Vagina (tissue), 2 donors: ENCODE measurements at places on chromosomes 3 and 15. TPM values are rescaled to one million over a fixed set of nuclear protein-coding genes. Genes with fewer than 3 reads are reported as not detected.

GRCh38 chr3:36259580-36259979 is 120.7 kb upstream of the STAC start:
- DNase-seq = no peak
- H3K4me1 ChIP-seq = no peaks in the 10 kb centered on the region
- no peak overlapping the region for H3K27ac ChIP-seq

RBPMS2 gene
- 3.7 TPM for total RNA-seq

DNA sequence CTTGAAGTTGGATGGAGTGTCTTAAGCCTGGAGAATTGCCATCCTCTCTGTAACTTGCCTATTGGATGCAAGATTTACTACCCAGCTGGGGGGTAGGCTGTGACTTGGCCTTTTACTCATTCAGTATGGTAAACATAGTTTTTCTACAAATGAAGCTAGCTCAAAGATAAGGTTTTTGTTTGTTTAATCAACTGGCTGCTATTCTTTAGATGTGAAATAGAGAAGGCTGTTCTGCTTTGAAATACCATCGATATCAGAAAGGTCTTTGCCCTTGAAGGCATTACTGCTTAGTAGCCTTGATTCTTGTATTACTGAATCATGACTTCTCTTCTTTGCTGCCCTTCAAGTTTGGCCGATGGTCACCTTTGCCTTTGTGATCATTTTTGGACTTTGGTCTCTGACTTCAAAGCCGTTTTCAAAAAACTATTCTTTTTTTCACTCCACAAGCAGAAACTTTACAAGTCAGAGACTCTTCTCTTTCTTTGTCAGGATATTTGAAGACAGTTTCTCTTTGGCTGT is 83.1 kb downstream of the GAP43 start:
- H3K27ac ChIP-seq = no peak overlapping the region
- no peak overlapping the region for H3K4me3 ChIP-seq

ADGRG7 gene
- total RNA-seq = not detected

DNA sequence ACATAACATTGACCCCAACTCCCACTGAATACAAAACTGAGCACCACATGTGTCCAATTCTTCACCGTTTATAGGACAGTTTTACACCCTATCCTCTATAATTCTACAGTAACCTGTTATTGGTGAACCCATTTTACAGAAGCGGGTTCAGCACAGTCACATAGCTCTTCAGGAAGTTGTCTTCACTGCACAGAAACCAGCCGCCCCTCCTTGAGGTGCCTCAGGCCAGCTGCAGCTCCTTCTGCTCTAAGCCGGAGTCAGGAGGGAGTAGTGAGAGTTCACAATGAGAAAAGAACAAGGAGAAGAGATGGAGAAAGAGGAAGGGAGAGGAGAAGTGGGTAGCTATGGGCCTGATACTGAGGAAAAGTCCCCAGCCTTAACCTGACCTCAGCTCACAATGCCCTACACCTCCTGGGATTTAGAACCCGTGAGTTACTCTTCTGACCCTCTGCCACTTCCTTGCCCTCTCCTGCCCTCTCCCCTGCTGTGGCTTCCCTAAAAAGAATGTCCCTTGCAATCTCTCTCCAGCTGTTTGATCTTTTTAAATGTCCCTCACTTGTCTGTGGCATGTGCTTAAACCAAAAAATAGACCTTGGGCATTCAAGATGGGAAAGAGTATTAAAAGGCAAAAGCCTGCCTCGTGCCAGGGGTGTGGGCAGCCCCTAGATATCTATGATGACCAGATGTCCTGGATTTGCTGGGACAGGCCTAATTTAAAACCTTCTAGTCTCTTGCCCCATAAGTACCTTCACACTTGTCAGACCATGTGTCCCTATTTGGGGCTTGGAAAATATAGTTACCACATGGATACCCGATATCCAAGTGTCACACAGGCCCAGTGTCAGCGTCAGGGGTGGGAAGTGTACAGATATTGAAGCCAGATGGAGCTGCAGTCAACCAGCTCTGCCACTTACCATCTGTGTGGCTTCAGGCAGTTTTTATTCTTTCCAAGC is 71.3 kb upstream of the HES1 start:
- DNase-seq = no peak
- no peaks in the 10 kb centered on the region for H3K27me3 ChIP-seq
- H3K4me3 ChIP-seq = no peak overlapping the region
- no peaks in the 10 kb centered on the region for H3K36me3 ChIP-seq
- no peak overlapping the region for H3K27ac ChIP-seq
- no peaks in the 10 kb centered on the region for H3K4me1 ChIP-seq

RYR3 gene
- 16.5 TPM for total RNA-seq

SLC12A1 gene
- not detected for total RNA-seq

GRCh38 chr3:23103764-23104163 is 99.4 kb upstream of the UBE2E2 start:
- no peaks in the 10 kb centered on the region for H3K27me3 ChIP-seq
- H3K36me3 ChIP-seq = no peaks in the 10 kb centered on the region
- no peak overlapping the region for H3K27ac ChIP-seq
- no peak overlapping the region for H3K4me3 ChIP-seq
- H3K4me1 ChIP-seq = no peaks in the 10 kb centered on the region

DNA sequence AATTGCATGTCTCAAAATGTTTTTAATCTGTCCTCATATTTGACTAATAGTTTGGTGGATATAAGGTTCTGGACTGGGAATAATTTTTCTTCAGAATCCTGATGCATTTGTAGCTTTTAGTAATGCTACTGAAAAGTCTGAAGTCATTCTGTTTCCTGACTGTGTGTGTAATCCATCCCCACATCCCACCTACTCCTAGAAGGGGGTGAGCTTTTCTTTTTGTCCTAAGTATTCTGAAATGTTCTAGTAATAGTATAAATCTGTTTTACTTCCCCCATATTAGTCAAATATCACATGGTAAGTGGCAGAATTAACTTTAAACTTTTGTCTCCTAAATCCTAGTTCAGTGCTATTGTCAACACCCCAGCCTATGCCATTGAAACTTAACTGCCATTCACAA is 162.8 kb downstream of the GREM1 start:
- no peak for DNase-seq
- no peaks in the 10 kb centered on the region for H3K27me3 ChIP-seq
- H3K4me3 ChIP-seq = no peak overlapping the region
- H3K36me3 ChIP-seq = no peaks in the 10 kb centered on the region
- H3K4me1 ChIP-seq = peaks cover 13% of the 10 kb centered on the region

GRCh38 chr3:71210257-71211007 is 373.1 kb downstream of the FOXP1 start:
- H3K4me1 ChIP-seq = peaks cover 29% of the 10 kb centered on the region
- no peaks in the 10 kb centered on the region for H3K36me3 ChIP-seq
- peak overlapping the region; percentile 7 for H3K27ac ChIP-seq
- H3K4me3 ChIP-seq = no peak overlapping the region

GRCh38 chr3:37949866-37950265 is 40.7 kb upstream of the VILL start:
- peaks cover 25% of the 10 kb centered on the region for H3K4me1 ChIP-seq
- no peaks in the 10 kb centered on the region for H3K27me3 ChIP-seq
- no peak overlapping the region for H3K4me3 ChIP-seq
- H3K36me3 ChIP-seq = no peaks in the 10 kb centered on the region
- no peak overlapping the region for H3K27ac ChIP-seq

DNA sequence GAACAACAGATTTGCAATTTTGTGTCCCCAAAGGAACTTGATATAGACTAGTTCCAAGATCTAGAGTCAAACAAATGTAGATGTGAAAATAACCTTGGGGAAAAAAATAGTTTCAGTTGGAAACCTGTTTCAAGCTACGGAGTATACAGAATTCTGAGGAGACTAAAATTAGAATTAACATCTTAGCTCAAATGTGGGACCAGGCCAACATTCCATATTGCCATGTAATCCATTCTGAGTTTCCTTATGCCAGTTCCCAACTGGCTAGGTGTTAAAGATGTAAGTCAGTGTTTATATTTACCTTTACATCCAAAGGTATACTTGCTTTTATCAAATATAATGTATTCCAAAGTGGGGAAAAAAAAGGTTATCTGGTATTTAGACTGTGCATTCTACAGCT is 76.3 kb downstream of the UBE3A start:
- no peak overlapping the region for H3K27ac ChIP-seq
- DNase-seq = no peak
- H3K27me3 ChIP-seq = no peaks in the 10 kb centered on the region
- H3K4me3 ChIP-seq = no peak overlapping the region

DNA sequence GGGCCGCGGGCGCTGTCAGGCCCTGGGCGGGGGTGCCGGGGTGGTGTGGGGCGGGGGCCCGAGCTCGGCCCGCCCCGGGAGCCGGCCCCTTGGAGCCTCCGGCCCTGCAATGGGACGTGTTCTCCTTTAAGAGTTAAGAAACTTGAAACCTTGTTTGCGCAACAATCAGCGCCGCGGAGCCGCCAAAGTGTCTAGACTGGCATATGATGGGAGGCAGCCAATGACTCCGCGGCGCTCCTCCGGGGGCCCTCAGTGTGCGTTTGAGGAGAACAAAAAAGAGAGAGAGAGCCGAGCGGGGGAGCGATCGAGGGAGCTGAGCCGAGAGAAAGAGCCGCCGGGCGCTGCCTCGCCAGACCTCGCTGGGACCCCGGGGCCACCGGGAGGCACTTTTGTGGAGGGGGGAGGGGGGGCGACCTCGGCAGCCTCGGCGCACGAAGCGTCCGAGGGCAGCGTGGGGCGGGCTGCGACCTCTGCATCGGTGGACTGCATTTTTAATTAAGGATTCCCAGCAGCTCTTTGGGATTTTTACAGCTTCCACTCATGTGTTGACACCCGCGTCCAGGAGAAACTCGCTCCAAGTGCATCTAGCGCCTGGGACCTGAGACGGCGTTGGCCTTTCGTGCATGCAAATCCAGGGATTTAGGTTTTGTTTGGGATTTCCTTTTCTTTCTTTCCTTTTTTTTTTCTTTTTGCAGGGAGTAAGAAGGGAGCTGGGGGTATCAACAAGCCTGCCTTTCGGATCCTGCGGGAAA is at the start of gene SMAD6:
SMAD6 (plus strand) TSS at position 202 of the 752 bp plus-strand sequence. CDS start 1,023 bp downstream, outside the sequence.
- H3K27me3 ChIP-seq = no peaks in the 10 kb centered on the region
- H3K4me3 ChIP-seq = peak within 1 kb of the TSS; percentile 84
- peak within 1 kb of the TSS; percentile 82 for H3K27ac ChIP-seq
- peaks cover 46% of the 10 kb centered on the region for H3K4me1 ChIP-seq
- no peaks in the 10 kb centered on the region for H3K36me3 ChIP-seq

DNA sequence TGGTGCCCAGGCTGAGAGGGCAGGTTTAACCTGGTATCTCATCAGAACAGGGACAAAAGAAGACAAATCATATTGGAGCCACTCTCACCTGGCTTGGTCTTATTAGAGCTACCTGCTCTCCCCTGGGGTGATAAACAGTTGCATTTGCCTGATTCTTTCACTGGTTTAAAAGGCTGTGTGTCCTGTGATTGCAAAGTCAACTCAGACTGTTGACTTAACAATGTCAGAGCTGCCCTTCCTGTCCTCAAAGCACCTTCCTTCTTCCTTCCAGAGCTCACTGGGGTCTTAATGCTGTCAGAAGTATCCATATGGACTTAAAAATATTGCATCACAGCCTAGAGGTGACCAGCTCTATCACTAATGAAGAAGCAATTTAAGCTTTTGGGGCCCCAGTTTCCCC is 50.5 kb upstream of the MINAR1 start:
- no peak for DNase-seq
- no peaks in the 10 kb centered on the region for H3K4me1 ChIP-seq
- H3K36me3 ChIP-seq = no peaks in the 10 kb centered on the region
- no peak overlapping the region for H3K4me3 ChIP-seq

DNA sequence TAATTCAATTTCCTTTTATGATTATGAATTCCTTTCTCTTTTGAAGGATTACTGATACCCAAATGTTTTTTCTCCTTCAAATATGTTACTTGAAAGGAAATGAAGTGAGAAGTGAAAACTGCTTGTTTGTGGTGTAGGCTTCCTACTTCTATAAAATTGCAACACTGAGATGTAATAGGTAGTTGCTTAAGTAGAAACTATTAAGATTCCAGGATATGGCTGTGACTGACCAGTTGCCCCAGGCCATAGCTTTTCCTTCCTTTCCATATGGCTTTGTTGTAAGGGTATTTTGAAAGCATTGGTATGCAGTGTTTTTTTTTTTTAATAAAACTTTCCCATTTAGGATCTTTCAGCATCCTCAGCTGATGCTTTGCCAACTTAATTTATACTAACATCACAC is 28.5 kb downstream of the DNAJC13 start:
- peaks cover 23% of the 10 kb centered on the region for H3K4me1 ChIP-seq
- H3K27me3 ChIP-seq = no peaks in the 10 kb centered on the region
- peaks cover 3% of the 10 kb centered on the region for H3K36me3 ChIP-seq
- H3K27ac ChIP-seq = no peak overlapping the region

DNA sequence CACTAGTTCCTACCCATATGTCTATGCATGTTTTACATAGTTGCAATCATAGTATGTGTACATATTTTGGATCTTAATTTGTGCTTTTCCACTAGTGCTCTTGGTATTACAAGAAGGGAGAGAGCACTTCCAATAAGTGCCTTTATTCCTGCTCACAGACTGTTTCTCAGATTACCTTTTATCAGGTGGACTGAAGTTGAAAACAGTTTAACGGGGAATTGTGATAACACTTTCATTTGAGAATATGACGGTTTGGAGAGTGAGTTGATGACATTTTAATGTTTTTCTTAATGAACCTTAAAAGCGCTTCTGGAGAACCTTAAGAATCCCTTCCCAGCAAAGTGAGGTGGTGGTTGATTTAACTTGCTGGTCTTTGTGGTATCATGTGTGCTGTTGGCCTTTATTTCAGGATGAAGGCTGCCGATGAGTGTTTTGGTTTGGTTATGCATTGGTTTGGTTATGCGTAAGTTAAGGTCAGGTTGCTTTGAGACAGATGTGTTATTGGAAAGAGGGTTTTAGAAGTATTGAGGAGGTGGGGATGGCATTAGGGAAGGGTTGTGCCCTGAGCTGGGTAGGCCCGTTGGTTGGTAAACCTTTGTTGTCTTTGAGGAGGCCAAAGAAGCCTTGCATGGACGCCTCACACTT is 2.8 kb downstream of the EDEM1 start:
- H3K4me3 ChIP-seq = no peak overlapping the region
- no peaks in the 10 kb centered on the region for H3K27me3 ChIP-seq
- no peak for DNase-seq
- H3K27ac ChIP-seq = no peak overlapping the region
- H3K36me3 ChIP-seq = no peaks in the 10 kb centered on the region
- peaks cover 74% of the 10 kb centered on the region for H3K4me1 ChIP-seq

GRCh38 chr15:35309886-35310285 is 224.8 kb upstream of the NANOGP8 start:
- H3K4me3 ChIP-seq = no peak overlapping the region
- H3K27ac ChIP-seq = peak overlapping the region; percentile 43
- DNase-seq = no peak
- peaks cover 52% of the 10 kb centered on the region for H3K4me1 ChIP-seq
- no peaks in the 10 kb centered on the region for H3K36me3 ChIP-seq
